ENCODE measurements at places on chromosomes 11 and 22. TPM values are rescaled to one million over a fixed set of nuclear protein-coding genes. Genes with fewer than 3 reads are reported as not detected.

The APOA5 gene
- total RNA-seq: not detected

The RASGRP2 gene
- not detected for total RNA-seq

The CLMP gene
- total RNA-seq: 33.0 TPM

The OR51I1 gene
- total RNA-seq: not detected

The INS gene
- not detected for total RNA-seq

The SLC22A12 gene
- not detected for total RNA-seq

The MSANTD4 gene
- 33.7 TPM for total RNA-seq

The TRIM44 gene
- total RNA-seq: 14.0 TPM

The SLC17A6 gene
- not detected for total RNA-seq

The ANO3 gene
- not detected for total RNA-seq

The VPREB1 gene
- total RNA-seq: not detected

The CD44 gene
- 181 TPM for total RNA-seq

The GDPD4 gene
- total RNA-seq: not detected

The AMOTL1 gene
- 32.6 TPM for total RNA-seq

The CARD18 gene
- total RNA-seq: not detected

The DNAJC4 gene
- 25.4 TPM for total RNA-seq

The CCDC81 gene
- not detected for total RNA-seq

The CRYBB2 gene
- total RNA-seq: not detected

The APOL5 gene
- total RNA-seq: not detected

The DEAF1 gene
- total RNA-seq: 31.9 TPM

The ABCC8 gene
- not detected for total RNA-seq

The TMPRSS13 gene
- 2.2 TPM for total RNA-seq

The FOLH1 gene
- 0.58 TPM for total RNA-seq

The PTPRCAP gene
- total RNA-seq: 0.29 TPM

The FGF4 gene
- total RNA-seq: not detected

The AGBL2 gene
- total RNA-seq: not detected

The LGALS12 gene
- 0.07 TPM for total RNA-seq

The SERPIND1 gene
- total RNA-seq: 3.0 TPM

The HTR3A gene
- total RNA-seq: not detected

The RIBC2 gene
- total RNA-seq: 2.7 TPM

The UPK3A gene
- total RNA-seq: not detected

The SCGB2A2 gene
- total RNA-seq: not detected

The DDTL gene
- total RNA-seq: not detected

The FAM111B gene
- total RNA-seq: 26.7 TPM

The XKR3 gene
- not detected for total RNA-seq

The NELL1 gene
- not detected for total RNA-seq

The PRR33 gene
- not detected for total RNA-seq

Measured in PC-3 (cell line).